ENCODE measurements at places on chromosomes 6 and 20.

DNA sequence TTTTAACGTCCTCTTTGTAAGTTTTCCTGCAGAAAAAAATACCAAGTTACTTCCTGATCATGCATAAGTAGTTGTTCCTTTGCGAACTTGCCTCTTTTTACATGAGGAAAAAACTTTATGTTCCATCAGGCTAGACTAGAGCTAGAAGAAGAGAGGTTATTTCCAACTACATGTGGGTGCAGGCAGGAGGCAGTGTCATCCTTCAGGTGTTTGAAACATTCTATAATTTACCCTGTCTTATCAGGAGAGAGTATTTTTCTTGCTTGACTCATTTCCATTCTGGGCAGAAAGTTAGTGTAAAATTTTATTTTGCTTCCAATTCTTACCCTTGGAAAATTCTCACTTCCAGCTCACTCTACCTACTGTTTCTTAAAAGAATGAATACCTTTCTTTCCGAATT, 28.5 kb upstream of the EPHA7 start:
- no peak for DNase-seq

- DNase-seq = no peak
Measured at GRCh38 chr20:4189375-4189774, 174.0 kb upstream of the RNF24 start.

DNA sequence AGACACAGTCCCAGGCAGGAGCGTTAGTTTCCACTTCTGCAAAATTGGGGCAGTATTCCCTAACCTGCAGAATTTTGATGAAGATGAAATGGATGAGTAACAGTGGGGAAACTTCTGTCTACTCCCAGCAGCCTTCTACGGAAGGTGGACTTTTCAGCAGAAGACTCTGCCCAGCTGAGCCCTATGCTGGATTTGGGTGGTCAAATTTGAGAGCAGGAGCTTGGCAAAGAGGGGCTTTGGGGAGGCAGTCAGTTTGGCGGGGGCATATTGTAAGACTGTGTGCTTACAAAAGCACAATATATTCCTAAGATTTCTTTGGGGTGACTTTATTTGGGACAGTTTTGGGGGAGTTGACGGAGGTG, 5.4 kb upstream of the SDCBP2 start:
- DNase-seq = no peak

DNA sequence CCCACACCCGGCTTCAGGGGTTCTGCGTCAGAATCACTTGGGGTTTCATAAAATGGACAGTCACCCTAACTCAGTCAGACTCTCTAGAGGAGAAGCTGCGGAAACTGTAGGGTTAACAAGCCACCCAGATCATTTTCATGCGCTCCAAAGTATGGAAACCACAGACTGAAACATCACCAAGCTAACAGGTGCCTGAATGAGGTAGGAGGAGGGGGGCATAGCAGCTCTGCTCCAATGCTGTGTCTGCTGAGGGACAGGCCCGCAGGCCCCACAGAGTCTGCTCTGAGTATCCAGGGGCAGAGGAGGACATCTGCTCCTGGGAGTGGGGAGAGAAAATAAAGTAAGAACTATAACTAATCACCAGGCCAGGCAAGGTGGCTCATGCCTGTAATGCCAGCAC, 97.1 kb upstream of the AKAP12 start:
- DNase-seq = no peak

All from endothelial cell (in vitro differentiated cells).